CD14-positive monocyte (primary cell): ENCODE measurements at places on chromosomes 6 and 20.
A peak's percentile ranks its signal among the peaks of the same experiment; 100 is the strongest.

DNA sequence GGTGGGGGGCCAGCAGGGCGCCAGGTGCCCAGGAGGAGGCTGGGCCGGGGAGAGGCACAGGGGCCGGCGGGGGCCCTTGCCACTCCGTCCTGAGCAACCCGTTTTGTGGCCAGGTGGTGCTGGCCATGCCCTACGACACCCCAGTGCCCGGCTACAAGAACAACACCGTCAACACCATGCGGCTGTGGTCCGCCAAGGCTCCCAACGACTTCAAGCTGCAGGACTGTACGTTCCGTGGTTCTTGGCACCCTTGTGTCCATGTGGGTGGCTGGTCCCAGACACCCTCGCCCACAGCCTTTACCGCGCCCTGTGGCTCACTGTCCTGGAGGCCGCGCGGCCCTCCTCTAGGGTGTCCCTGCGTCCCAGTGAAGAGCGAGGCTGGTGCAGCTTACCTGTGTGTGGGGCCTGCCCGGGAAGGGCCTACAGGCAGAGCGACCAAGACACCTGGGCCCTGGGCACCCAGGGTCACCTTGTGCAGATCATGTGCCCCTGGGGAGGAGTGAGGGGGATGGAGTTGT is 28.7 kb downstream of the PYGB start:
- DNase-seq, result no peak

- DNase-seq, result no peak
Observed at GRCh38 chr20:9300534-9300933, 213.9 kb upstream of the LAMP5 start.

- no peak for DNase-seq
Observed at GRCh38 chr6:53796791-53797190, 2.0 kb downstream of the LRRC1 start.

- peak; percentile 6 for DNase-seq
Observed at GRCh38 chr6:48057601-48058000, 53.4 kb downstream of the PTCHD4 start.

GRCh38 chr20:41057999-41058673 is 29.5 kb downstream of the TOP1 start:
- no peak for DNase-seq

DNA sequence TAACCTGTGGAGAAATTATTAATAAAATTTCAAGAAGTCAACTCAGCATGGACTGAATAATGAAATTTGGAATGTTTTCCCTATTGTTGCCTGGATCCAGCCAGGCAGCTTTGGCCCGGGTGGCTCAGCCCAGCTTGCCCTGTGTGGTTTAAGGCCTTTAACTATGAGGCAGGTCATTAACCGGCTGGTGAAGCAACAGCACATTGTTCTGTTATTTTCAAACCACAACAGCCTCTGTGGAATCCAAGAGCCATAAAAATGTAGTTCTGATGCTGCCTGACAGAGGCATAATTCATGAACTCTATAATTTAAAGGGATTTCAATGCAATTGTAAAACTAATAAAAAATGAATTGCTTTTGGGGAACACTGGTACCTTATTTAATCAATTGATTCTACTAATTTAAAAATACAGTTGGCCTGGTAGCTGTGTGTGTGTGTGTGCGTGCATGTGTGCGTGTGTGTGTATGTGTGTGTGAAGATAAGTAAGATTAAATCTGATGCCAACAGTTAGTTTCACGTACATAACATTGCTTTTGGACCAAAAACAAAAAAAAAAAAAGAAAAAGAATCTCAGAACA is 117.7 kb downstream of the RPS12 start:
- DNase-seq, result no peak

DNA sequence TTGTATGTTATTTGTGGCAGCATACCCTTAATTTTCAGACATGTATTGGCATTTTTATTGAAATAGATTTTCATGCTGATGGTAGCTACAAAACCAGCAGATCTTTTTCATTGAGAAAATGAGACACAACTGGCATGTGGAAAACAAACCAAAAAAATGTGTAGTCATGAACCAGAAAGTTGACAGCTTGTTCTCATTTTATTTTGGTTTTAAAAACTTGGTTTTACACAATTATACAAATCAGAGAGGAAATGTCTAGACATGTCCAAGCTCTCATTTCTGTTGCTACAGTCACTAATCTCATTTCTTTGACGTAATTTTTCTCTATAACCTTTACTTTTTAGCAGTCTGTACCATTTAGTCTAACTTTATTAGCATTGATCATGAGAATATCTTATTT is 85.4 kb downstream of the GRIK2 start:
- DNase-seq, result no peak

GRCh38 chr20:35088231-35089145 is 4.1 kb downstream of the TRPC4AP start:
- no peak for DNase-seq

GRCh38 chr6:157967020-157967419 is 14.6 kb upstream of the SYNJ2 start:
- DNase-seq, result no peak

DNA sequence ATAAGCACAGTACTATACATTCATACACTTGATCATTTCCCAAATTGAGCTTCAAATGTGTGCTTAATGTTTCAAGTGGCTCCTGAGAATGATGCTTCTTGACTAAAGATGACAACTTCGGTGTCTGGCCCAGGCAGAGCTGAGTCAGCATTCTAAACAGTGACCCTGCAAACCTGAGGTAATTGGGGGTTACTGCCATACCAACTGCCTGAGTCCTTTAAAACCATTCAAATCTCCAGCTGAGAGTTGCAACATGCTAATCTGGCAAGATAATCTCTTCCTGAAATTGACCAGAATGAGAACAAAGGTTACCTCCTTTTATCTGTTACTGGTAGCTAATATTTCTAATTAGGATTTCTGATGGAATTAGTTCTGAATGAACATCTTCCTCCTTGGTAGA is 8.2 kb downstream of the BACH2 start:
- DNase-seq, result no peak

DNA sequence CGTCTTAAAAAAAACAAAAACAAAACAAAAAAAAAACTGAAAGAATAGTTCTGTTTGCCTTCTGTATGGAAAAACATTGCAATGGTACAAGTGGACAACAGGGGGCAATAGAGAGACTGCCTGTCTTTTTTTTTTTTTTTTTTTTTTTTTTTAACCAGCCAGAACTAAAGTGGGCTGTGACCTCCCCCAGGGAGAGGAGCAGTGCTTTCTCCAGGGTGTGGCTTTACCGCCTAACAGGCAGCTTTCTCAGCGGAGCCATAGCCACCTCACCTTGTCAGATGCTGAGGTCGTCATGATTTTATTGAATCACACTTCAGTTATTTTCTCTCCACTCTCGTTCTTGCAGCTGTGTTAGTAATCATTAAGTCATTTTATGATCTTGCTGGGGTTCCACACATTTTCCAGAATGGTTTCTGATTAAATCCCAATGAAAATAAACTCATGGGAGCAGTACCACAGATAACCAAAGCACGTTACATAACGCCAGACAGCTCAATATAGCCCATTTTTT is 78.4 kb downstream of the GMPR start:
- DNase-seq, result no peak

DNA sequence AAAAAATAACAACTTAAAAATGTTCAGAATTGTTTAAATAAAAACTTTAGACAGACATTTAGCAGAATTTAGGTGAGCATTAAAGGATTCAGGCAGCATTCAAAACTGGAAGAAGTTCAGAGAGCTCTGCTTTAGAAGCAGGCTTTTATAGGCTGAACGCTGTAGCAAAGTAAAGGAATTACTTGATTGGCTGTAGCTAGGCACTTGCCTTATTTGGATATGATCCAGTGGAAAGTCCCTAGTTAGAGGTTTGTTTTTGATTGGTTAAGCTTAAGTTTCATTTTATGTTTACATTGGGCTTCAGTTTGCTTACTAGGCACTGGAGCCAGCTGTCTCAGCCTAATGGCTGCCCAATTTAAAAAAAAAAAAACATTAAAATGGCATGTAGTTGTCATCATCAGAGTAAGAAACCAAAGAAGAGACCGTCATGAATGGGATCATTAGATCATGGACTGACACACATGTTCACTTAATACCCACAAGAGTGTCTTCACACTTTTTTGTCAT is 65.1 kb downstream of the CBFA2T2 start:
- DNase-seq, result peak; percentile 68

DNA sequence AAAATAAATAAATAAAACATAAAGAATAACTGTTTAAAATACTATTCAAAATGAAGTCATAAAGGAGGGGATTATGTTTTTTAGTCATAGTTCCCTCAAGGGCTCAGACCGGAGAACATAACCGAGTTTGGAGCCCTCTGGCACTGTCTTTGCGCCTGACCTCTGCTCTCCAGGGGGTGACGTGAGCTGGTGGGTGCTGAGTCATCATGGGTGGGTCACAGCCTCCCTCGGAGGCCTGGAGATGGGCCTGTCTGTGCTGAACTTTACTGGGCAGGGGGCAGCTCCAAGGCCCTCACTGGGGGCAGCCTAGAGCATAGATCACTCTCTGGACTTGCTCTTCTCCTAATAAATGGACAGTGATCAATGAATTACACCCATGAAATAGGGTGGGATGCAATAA is 3.1 kb upstream of the MAVS start:
- no peak for DNase-seq

DNA sequence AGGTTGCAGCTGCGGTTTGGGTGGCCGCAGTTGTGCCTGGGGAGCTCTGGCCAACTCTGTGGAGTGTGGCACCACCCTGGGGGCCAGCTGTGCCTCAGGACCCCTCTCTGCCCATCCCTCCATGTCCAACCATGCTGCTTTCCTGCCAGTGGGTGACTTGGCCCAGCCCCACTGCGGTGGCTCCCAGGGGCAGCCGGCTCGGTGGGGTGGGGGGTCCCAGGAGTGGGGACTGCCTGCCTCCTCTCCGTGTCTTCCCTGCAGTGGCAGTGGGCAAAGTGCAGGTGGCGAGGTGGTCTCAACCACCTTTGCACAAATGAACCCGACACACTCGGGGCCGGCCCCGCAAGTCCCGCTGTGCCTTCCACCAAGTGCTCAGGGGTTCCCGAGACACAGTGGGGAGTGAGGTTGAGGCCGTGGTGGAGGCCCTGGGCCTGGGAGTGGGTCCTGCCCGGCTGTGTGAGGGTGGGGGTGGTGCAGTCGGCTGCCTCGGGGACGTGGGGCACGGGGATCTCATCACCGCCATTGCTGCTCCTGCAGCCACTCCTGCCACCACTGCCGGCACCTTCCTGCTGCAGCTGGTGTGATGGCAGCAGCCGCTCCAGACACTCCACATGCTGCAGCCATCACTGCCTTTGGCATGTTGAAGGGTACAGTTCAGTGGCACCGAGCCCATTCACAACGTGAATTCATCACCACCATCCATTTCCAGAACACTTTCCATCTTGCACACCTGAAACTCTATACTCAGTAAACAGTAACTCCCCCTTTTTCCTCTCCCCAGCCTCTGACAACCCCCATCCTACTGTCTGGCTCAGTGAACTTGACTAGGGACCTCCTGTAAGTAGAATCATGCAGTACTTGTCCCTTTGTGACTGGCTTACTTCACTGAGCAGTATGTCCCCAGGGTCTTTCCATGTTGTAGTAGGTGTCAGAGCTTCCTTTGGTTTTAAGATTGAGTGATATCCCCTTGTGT is 10.7 kb upstream of the SLCO4A1 start:
- DNase-seq, result no peak

GRCh38 chr6:27861861-27862260 is 50.3 kb downstream of the OR2B2 start:
- no peak for DNase-seq
